Pancreas (tissue), 10 donors: ENCODE measurements at places on chromosomes 2 and 18. TPM values are rescaled to one million over a fixed set of nuclear protein-coding genes. Genes with fewer than 3 reads are reported as not detected.

SCYGR4 gene
- not detected for polyA plus RNA-seq

B3GNT7 gene
- polyA plus RNA-seq: 5.6 TPM

DSG1 gene
- not detected for polyA plus RNA-seq

CNDP1 gene
- 0.14 TPM for polyA plus RNA-seq

CCL20 gene
- polyA plus RNA-seq: 8.8 TPM

TRABD2A gene
- 0.27 TPM for polyA plus RNA-seq

KHK gene
- polyA plus RNA-seq: 16.2 TPM

MRPL19 gene
- polyA plus RNA-seq: 7.5 TPM

IMPA2 gene
- 93.5 TPM for polyA plus RNA-seq

ELOA2 gene
- not detected for polyA plus RNA-seq

TRIM54 gene
- 0.31 TPM for polyA plus RNA-seq

PXDN gene
- polyA plus RNA-seq: 4.7 TPM

NTSR2 gene
- polyA plus RNA-seq: not detected

DLGAP1 gene
- 0.30 TPM for polyA plus RNA-seq

CHAC2 gene
- polyA plus RNA-seq: 1.3 TPM
